Stimulated activated CD4-positive, alpha-beta T cell treated with anti-CD3 and anti-CD28 coated beads, Interleukin-15, amount 100 ng/mL, for 48 hours (primary cell): ENCODE measurements at places on chromosomes 6 and 20.

DNA sequence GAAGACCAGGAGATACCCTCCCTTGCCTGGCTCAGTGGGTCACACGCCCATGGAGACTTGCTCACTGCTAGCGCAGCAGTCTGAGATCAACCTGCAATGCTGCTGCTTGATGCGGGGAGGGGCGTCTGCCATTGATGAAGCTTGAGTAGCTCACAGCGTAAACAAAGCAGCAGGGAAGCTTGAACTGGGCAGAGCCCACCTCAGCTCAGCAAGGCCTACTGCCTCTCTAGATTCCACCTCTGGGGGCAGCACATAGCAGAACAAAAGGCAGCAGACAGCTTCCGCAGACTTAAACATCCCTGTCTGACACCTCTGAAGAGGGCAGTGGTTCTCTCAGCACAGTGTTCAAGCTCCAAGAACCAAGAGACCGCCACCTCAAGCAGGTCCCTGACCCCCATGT, 271.3 kb downstream of the ESR1 start:
- no peak for DNase-seq

DNA sequence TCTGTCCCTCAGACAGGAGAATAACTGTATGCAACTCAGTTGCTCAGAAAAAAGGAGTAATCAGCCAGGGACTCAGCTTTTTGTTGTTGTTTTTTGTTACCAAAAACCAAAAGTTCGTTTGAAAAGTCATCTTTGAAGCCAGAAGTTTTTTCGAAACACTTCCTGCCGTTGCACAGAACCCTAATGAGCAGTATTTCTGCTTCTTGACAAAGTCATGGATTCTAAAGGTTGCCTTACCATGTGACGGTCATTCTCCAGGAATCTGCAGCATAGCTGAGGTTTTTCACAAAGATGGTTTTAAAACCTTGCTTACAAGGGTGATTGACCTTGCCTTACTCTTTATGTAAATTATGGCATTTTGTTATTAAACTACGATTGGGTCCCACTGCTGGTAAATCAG, 1.9 kb downstream of the RAB32 start:
- DNase-seq = no peak

DNA sequence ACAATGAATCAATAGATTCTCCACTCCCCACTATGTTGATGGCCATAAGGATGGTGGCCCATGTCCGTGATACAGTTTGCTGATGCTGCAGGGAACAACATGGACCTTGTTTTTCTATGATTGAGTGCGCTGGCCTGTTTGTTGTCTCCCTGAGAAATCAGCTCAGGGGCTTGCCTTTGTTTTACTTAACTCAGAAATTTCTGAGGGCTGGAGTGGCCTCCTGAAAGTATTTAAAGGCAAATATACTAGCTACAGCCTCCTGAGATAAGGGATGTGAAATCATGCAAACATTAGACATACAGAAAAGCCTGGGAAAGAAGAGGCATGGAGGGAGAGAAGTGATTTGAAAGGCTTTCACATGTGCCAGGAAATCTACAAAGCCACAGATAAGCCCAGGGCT, 170.3 kb upstream of the FLRT3 start:
- no peak for DNase-seq

DNA sequence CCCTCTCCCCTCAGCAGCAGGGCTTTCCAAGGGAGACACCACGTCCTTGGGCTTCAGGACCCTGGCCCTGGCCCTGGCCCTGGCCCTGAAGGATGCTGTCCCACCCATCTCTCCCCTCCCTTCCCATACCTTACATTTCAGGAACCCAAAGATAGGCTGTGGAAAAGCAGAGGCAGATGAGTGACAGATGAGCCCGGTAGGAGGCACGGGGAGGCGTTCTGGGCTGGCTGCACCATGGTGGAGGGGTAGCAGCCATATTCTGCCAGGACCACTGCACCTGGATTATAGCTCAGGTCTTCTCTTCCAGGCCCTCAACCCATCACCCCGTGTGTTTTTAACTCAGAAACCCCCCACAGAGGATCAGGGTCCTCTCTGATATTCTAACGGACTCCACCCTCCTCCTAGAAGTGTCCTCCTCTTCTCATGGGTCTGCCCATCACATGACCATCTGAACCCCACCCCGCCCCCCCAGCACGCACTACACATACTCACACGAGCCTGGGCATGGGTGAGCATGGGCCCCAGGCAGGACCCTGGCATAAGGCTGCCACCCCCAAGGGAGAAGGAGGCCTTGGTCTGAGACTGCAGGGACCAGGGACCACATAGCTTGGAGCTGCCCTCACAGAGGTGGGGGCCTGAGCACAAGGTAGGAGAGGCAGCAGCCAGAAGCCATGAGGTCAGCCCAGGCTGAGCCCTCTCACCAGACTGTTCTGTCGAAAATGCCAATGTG, 220.8 kb upstream of the CDH4 start:
- no peak for DNase-seq

DNA sequence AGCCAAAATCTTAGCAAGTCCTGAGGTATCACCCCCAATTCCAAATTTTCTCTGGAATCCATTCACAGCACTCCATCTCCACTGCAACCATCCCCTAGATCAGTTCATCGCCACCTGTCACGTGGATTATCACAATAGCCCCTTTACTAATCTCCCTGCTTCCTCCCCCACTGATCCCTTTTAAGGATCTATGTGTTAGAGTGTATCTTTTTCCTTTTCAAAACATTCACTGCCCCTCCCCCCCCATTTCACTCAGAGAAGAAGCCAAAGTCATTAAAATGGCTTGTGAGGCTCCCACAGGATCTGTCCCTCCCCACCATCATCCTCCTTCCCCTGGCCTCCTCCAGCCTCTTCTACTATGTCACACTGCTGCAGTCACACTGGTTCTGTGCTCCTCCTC, 18.4 kb upstream of the SPAG4 start:
- DNase-seq = no peak

DNA sequence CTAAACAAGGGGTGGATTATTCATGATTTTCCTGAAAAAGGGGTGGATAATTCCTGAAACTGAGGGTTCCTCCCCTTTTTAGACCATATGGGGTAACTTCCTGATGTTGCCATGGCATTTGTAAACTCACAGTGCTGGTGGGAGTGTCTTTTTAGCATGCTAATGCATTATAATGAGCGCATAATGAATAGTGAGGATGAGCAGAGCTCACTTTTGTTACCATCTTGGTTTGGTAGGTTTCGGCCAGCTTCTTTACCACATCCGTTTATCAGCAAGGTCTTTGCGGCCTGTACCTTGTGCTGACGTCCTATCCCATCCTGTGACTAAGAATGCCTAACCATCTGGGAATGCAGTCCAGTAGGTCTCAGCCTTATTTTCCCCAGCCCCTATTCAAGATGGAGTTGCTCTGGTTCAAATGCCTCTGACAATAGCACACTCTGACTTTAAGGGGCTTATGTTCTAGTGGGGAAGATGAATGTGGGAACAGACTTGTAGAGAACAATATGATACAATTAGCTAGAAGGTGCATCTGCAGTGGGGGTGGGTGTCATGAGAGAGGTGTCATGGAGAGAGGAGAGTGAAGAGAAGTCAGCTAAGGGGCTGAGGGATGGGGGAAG, 4.2 kb upstream of the GPR31 start:
- no peak for DNase-seq

- DNase-seq = no peak
These were observed 57.1 kb downstream of the GJA1 start for GRCh38 chr6:121492536-121492935.

DNA sequence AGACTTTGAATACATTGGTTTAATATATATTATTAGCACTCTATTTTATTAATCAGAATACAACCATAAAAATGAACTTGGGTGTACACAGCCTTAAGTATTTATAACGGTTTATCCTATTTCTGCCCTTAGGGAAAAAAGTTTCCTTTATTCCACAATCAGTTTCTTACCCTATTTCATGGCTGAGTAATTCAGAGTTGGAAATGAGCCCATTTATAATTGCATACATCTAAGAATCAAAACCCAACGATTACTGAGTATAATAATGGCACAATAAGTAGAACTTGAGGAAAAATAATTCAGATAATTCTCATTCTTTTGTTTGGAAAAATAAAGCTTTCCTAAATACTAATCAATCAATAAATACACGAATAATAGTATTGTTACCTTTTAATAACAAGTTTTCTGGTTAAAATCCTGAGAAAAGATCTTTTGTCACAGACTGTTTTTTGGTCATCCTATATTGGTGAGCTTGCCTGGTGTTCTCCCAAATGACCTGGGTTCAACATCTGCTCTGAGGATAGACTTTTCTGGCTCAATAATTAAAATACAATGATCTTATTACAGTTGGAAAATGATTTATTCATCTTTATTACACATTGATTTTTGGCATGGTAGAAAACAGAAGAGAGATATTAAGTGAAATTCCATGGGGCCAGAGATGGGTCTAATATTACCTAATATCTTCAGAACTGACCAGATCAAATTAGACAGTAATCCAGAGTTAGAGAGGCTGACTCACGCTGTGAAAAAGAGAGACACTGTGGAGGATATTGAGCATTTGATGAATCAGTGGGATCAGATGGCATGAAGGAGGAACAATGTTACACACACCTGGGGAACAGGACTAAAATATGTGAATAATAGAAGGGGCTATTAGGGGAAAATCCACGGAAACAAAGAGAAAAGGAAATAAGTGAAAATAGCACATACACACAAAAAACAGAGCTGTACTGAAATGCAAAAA, 162.1 kb upstream of the TBX18 start:
- no peak for DNase-seq

DNA sequence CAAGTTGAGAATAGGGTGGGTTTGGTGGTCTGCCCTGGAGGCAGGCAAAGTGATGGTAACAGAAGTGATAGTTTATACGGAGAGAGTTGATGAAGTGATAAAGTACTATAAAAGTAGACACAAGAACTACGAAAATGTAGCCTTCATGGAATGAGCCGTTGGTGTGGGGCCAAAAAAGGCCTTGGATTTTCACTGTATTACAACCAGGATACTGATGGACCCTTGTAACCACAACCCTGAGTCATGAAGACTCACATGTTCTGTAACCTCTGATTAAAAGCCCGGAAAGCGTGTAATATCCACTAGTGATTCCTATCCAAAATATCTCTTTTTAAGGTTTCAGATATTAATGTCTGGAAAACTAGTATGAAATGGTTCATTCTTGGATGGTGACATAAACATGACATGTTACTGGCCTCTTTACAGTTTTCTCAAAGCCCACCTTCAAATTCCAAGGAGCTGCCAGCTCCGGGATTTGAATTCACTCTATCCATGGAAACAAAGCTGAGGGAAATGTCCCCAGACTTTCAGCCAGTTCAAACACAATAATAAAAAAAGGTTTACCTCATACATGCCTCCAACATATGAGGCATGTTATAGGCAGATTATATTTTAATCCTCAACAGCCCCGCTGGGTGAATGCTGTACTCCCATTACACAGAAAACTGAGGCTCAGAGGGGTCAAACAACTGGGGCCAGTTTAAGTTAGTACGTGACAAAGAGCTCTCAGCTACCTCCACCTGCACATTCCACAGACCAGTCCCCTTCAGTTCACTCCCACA, 55.4 kb downstream of the MRPL14 start:
- no peak for DNase-seq

GRCh38 chr6:154721460-154721859, 11.8 kb upstream of the SCAF8 start:
- no peak for DNase-seq
